ENCODE measurements at places on chromosomes 11 and 22.

GRCh38 chr22:20175597-20175900 is 24.7 kb upstream of the CCDC188 start:
- no peak for DNase-seq

GRCh38 chr11:59271811-59272327 is 59.1 kb upstream of the MPEG1 start:
- no peak for DNase-seq

DNA sequence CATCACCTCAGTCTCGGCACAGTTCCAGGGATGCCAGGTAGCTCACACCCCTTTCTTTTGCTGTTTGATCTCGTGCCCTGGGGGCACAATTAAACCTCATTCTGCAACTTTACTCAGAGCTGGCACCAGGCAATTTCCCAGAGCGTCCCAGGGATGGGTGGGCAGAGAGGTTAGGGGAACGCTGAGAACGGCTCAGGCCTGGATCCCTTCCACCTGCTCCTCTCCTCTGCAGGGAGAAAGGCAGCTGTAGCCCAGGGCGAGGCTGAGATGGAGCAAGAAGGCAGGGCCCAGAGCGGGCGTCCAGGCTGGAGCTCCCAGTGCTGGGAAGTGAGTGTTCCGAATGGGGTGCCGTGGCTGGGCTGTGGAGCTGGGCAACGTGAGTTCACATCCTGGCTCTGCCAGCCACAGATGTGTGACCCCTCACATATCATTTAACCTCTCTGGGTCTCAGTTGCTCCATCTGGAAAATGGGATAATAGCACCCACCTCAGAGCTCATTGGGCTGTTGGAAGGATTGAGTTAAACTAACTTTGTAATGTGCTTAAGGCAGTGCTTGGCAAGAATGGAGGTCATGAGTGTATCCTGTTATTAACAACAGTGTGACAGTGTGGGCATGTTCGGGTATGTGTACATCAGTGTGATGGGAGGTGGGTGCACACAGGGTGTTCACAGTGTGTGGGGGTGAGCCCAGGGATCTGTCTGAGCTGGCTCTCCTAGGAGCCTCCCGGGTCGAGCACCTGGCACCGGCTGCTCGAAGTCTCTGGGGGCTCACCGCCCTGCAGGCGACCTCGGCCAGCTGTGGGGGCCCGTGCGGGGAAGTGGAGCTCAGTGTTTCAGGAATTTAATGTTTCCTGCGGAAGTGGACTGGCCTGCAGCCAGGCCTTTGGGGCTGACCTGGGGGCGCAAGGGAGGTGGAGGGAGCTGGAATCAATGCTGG is 15.5 kb downstream of the OTUB1 start:
- DNase-seq = no peak

GRCh38 chr11:70470127-70470526 is 71.8 kb downstream of the CTTN start:
- no peak for DNase-seq

- peak; percentile 91 for DNase-seq
These were observed 79.5 kb downstream of the HORMAD2 start for GRCh38 chr22:30159561-30160353.

- no peak for DNase-seq
These were observed 26.4 kb upstream of the ADORA2A start for GRCh38 chr22:24400726-24401596.

GRCh38 chr22:47053013-47053725 is 290.7 kb downstream of the TBC1D22A start:
- DNase-seq = no peak

GRCh38 chr11:124920870-124921609 is 2.0 kb downstream of the HEPN1 start:
- DNase-seq = peak; percentile 60

- DNase-seq = no peak
These were observed 217.1 kb downstream of the CSNK2A3 start for GRCh38 chr11:11135820-11136476.

DNA sequence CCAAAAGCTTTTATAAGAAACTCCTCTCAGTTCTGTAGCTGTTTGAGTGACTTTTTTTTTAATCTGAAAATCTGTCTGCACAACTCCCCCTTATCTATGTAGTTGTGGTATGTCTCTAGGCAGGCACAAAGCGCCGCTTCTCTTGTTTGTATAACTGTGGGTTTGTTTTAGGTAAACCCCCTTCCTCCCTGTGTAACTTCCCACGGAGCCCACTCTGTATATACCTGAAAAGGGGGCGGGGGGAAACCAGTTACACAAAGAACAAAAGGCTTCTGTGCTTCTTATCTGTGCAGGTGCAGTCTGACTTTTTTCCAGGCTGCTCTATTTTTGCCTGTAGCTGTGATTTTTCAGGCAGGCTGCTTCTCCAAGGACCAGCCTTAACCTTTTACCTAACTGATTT is 13.2 kb downstream of the OR10AG1 start:
- DNase-seq = no peak

DNA sequence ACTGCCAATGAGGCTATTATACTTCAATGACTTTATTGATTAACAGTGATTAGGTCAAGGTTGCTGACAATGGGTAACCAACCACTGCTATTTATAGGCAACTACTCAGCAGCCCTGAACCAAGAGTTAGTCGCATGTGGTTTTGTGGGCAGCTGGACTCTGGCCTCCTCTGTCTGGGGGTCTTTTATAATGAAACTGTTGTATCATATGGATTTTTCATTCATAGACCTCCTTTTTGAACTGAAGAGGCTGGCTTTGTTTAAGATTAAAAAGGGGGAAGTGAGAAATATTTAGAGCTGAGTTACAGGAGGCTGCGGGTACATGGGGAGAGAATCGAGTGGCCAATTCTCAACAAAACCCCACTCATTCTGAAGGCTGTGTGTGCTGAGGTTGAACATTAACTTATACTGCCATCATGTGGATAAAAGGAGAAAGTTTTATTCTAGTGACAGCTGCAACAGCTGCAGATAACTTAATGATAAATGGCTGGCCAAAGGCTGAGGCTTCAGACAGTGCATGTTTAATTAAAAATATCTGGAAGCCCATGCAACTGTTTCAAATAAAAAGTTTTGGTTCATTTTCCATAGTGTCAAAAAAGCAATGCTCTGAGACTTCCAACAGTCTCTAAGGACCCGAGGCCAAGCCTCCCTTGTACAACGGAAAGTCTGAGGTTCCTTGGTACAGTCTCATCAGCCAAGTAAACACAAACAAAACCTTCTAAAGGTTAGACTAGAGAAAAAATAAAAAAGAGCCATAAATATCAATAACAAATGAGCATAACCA is 682.6 kb downstream of the KCNA4 start:
- DNase-seq = peak; percentile 86

- no peak for DNase-seq
These were observed 14.0 kb upstream of the GDPD5 start for GRCh38 chr11:75539459-75540334.

GRCh38 chr11:74923125-74923524 is 25.8 kb downstream of the XRRA1 start:
- no peak for DNase-seq

GRCh38 chr11:106304274-106304673 is 226.8 kb downstream of the AASDHPPT start:
- peak; percentile 65 for DNase-seq

- no peak for DNase-seq
These were observed 15.9 kb downstream of the IL10RA start for GRCh38 chr11:118002010-118002540.

DNA sequence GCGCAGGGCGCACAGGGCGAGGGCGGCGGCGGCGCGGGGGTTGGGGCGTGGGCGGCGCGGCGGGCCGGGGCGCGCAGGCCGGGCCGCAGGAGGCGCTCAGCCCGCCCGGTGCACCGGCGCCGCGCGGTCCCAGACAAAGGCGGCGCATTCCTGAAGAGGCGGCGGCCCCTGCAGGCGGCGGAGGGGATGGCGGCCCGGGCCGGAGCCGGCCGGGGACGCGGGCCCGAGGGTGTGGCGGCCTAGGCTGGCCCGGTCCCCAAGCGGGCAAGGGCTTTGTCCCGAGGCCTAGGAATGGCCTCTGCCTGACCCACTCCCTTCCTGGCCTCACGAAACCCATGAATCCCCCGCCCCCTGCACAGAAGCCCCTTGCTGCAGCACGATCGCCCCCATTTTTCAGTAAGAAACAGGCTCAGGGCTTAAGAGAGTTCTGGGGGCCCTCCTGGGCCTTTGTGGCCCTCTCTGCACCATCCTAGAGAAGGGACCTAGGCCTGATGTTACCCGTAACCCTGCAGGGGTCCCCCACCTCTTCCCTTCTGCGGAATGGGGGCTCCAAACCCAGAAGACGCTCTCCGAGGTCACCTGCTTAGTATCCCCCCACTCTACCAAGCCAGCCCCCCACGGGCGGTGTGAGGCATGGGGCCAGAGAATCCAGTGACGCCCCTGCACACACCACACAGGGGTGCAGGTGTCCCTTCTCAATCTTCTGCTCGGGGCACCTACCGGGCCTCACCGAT is at the start of gene RTN4R:
TSS of gene RTN4R (minus strand) at position 40 of the 734 bp plus-strand sequence. CDS start 226 bp downstream, outside the sequence.
- peak; percentile 38 for DNase-seq

GRCh38 chr11:101369835-101370234 is 214.0 kb downstream of the TRPC6 start:
- DNase-seq = no peak

- DNase-seq = no peak
These were observed 23.3 kb downstream of the LRP5 start for GRCh38 chr11:68335683-68336082.

DNA sequence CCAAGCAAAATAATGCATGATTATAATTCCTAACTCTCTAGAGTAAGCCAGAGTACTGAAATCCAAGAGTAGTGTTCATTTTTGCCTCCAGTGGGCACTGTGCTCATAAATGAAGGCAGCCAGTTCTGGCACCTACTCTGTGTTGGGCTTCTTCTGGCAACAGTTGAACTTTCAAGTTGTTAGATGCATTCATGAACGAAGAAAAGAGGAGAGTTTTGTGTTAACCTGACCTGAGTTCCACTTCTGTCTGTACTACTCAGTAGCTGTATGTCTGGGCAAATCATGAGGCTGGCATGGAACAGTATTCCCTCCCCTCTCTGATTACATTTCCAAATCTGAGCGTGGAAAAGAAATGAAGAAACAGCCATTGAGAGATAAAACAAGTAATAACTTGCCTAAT is 20.3 kb upstream of the TENM4 start:
- DNase-seq = peak; percentile 54

DNA sequence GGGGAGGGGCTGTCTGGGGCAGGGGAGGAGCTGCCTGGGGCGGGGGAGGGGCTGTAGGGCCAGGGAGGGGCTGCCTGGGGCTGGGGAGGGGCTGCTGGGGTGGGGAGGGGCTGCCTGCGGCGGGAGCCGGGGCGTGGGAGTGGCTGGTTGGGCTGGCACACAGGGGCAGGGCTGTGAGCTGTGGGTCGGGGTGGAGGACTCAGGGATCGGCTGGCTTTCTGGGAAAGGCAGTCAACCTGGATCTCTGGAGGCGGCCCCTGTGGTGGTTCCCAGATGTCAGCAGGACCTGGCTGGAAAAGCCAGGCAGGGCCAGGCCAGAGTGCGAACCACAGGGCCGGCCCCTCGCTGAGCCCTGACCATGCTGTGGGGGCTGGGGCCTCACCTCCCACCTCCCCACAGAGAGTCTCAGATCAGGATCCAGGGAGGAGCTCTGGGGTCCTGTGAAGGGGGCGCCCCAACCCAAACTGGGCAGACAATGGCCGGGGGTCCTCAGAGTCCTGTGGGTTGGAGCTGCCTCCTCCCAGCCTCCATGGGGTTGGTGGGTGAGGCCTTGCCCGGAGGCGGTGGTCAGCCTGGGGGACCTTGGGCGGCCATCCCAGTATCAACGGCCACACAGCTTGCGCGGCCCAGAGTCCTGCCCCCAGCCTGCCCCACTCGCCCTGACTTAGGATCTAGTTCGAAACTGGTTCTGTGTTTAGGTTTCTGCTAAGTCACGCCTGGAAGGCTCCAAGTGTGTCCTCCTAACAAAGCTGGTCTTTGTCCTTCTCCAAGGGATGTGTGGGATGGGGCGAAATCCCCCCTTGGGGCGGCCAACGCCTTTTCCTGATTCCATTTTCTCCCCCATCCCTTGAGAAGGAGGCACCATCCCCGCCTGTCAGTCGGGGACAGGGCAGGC is 1.9 kb downstream of the MUC5B start:
- DNase-seq = no peak

- peak; percentile 13 for DNase-seq
These were observed 131.1 kb downstream of the RASSF10 start for GRCh38 chr11:13140028-13140870.

DNA sequence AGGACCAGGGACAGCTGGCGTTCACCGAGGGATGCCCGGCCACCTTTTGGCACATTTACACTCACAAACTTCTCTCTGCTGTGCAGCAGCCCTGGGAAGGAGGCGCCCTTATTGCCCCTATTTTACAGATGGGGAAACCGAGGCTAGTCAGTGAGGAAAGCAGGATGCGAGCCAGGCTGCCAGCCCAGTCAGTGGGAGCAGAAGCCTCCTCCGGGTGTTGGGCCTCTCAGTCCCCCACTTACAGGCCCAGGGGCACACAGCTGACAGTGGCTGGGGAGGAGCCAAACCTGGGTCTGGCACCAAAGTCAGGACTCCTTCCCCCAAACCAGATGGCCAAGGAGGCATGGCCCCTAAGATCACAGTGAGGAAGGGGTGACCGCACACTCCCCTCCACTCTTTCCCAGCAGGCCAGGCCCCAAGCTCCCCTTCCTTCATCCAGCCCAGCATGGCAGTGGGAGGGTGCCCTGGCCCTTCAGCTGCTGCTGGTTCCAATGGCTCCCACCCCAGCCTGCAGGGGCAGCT is 121.4 kb upstream of the ANO1 start:
- DNase-seq = no peak

- no peak for DNase-seq
These were observed 40.6 kb upstream of the MN1 start for GRCh38 chr22:27842201-27842600.

DNA sequence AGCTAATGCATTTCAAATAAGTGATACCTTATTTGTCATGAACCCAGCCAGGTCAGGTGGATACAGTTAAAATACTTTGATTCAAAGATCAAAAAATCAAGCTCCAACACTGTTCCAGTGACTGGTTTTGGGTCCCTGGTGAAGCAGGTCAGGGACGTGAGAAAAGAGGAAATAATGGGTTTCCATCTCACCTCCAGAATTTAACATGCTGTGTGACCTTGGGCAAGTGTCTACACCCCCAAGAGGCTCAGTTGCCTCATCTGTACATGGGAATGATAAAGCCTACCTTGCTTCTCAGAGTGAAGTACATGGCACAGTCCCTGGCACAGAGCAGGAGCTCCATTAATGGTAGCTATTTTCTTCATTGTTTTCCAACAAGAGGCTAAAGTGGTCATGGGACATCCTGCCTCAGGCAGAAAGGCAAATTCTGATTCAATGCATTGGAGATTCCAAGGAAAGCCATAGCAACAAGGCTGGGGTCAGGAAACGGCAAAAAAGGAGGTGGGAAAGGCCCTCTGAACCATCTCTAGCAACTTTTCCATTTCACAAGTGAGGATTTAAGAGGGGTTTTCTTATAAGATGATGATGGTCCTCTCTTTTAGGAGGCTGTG is 108.5 kb downstream of the CSNK2A3 start:
- no peak for DNase-seq

DNA sequence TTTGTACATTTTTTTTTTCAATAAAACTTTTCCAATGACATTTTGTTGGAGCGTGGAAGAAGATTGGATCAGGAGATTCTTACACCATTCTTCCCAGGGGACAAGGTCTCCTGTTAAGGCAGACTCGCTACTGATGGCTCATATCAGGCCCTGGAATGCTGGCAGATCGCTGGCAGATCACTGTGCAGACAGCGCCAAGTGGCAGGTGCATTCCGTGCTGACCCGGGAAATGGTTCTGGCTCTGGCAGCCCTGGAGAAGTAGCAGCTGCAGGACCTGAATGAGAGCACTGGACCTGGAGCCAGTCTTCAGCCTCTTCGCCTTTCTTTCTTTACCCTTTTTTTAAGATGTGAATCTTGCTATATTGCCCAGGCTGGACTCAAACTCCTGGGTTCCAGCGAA is 10.7 kb downstream of the SERPINH1 start:
- DNase-seq = no peak

- DNase-seq = no peak
These were observed 34.3 kb downstream of the GAB4 start for GRCh38 chr22:16973591-16974297.

GRCh38 chr22:27022896-27023361 is 365.5 kb downstream of the MIAT start:
- no peak for DNase-seq

Data from iris pigment epithelial cell (primary cell).